ENCODE measurements at places on chromosomes 2 and 18. TPM values are rescaled to one million over a fixed set of nuclear protein-coding genes. Genes with fewer than 3 reads are reported as not detected.
A peak's percentile ranks its signal among the peaks of the same experiment; 100 is the strongest.

GRCh38 chr2:230181195-230181594 lies 38.6 kb downstream of the SP110 start:
- no peak for DNase-seq

DNA sequence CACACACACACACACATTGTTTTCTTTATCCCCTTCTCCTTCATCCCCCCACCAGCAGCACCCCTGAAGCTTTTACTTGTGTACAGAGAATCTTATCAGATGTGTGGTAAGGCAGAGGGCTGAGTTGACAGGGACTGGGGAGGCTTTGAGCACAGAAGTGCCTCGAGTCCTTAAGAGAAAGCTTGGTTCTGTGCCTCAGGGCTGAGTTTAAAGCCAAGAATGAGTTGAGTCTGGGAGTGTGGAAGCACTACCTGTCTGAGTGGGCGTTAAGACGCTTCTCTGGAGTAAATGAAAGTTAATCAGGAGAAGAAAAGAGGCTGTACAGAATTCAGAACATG lies 2.7 kb downstream of the ID2 start:
- DNase-seq: no peak

Gene CFC1
- 0.66 TPM for total RNA-seq

- no peak for DNase-seq
Observed at GRCh38 chr18:22167091-22167470, 2.3 kb upstream of the GATA6 start.

Gene TMEM178A
- total RNA-seq: 59.7 TPM

GRCh38 chr2:183079139-183079775 lies 710 bp downstream of the DUSP19 start:
- no peak for DNase-seq

DNA sequence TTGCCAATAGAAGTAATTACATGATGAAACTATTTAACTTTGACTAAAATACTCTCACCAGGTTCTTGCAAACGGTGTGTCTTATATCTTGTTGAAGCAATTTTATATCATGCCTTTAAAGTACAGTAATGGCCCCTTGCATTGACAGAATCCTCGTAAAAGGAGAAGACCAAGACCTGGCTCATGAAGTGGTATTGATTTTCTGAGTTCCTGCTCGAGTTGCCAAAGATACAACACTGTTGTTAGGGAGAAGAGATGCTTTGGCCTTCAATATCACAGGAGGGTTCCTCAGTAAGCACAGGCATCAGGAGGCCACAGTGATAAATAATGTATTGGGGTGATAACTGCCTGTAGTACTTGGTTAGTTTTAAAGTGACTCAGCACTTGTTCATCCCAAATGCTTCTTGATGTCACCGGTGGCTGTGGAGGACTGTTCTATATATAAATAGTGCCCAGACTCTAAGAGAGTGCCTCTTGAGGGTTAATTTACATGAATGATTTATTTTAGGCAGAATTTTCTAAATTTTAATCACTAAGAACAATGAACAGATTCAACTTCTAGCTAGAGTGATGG lies 571.7 kb upstream of the FANCL start:
- no peak for DNase-seq

Gene L3MBTL4
- 40.5 TPM for total RNA-seq

Gene SERPINB8
- total RNA-seq: 5.2 TPM

GRCh38 chr2:163264341-163264740 lies 425.8 kb upstream of the KCNH7 start:
- DNase-seq: no peak

- no peak for DNase-seq
Observed at GRCh38 chr18:72828601-72829000, 39.2 kb downstream of the NETO1 start.

Gene CXCR1
- total RNA-seq: not detected

GRCh38 chr2:15672961-15673918 lies 81.6 kb downstream of the DDX1 start:
- no peak for DNase-seq

- DNase-seq: no peak
Observed at GRCh38 chr18:13892098-13892497, 23.2 kb downstream of the MC2R start.

Gene FOXI3
- total RNA-seq: not detected

Gene ITGA6
- 45.3 TPM for total RNA-seq

GRCh38 chr2:67840460-67841068 lies 222.2 kb downstream of the C1D start:
- peak; percentile 59 for DNase-seq

- no peak for DNase-seq
Observed at GRCh38 chr2:1032030-1032429, 81.4 kb downstream of the SNTG2 start.

DNA sequence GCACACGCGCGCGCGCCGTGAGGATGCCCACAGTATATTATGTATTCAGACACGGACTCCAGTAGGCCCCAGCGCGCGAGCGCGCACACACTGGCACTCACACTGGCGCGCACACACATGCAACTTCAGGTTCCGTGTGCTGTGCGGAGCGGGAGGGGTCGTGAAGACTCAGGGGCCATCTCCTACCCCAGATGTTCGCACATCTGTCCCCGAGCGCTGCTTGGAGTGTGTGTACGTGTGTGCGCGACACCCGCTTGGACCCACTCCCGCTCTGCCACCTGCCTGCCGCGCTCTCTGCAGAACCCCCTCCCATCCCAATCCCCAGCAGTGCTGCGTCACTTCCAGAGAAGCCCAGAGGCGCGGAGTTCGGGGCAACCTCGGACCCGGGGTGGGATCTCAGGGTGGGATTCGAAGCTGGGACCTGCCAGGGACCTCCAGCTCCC lies 2.6 kb downstream of the NRP2 start:
- DNase-seq: peak; percentile 62

GRCh38 chr2:11995456-11995855 lies 249.0 kb downstream of the LPIN1 start:
- DNase-seq: no peak

DNA sequence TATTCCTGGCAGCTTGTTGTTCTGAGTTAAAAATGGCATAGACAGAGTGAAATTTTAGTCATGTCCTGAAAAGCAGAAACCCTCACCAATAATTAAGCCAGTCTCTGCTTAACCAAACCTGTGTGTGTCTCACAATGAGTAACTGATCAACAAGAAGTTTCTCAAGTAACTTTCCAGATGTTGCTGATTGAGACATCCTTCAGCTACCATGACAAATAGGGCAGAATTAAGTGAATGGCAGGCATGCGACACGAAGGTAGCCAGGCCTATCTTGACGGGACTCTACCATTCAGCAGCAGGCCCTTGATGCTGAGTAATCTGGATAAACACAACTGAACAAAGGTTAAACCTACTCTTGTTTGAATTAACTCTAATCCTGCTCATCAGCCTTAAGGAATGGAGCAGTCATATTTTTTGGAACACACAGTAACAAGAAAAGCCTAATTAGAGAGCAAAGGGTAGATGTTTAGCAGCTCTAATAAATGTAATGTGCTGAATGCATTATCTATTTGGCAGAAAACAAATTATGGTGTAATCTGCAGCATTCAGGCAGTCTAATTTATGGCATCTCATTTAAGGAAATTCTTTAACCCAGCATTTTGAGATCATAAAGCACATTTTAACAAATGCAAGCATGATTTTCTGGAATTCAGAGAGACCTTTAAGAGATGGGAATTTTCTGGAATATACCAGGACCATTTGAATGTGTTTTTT lies 159.5 kb upstream of the EPHA4 start:
- no peak for DNase-seq

DNA sequence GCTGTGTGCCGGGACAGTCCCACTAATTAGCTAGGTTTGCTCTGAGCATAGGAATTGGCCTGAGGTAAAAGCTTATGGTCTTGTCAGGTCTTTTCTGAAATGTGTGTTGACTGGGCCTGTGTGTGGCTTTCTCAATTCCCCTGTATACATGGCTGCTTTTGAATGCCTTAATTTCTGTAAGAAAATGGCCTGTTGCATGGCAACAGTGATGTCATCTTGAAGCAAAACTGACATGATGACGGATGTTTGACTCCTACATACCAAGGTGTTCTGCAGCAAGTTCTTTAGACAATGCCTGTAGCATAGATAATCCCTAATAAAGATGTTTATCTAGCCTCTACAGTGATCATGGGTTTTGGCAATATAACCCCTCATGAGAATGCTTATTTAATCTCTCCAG lies 198.5 kb downstream of the OTX1 start:
- no peak for DNase-seq

- DNase-seq: no peak
Observed at GRCh38 chr18:26255695-26256622, 29.7 kb downstream of the TAF4B start.

DNA sequence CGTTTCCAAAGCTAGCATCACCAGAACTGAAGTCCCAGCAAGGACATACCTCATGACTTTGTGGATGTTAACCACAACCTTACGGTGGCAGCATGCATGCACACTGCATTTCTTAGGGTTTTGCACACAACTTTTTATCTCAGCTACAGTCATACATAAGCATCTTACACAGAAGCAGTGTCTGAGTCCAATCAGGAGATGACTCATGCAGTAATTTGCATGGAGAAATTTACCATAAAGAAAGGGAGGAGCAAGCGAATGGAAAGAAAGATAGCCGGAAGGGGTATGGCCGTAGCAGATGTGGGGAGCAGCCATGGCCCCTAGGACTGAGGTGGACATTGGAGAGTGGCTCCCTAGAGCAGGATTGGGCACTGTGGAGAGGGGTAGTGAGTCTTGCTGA lies 522.5 kb downstream of the GALR1 start:
- DNase-seq: no peak

DNA sequence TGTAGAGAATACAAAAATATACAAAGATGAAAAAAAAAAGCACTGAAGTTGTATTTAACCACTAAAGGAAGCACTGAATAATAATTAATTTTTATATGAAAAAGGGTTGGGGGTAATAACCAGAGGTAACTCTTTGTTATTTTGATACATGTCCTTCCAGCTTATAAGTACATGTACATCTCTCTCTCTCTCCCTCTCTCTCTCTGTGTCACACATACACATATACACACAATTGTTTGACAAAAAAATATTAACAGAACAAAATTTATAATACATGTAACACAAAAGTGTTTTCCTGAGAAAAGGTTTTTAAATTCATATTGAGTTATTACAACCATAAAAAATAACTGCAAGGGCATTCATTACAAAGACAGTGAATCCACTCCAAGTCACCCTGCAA lies 4.6 kb downstream of the WIPF1 start:
- no peak for DNase-seq

- DNase-seq: no peak
Observed at GRCh38 chr2:240819126-240819857, 727 bp downstream of the KIF1A start.

Gene CFAP65
- total RNA-seq: 2.3 TPM

Gene UGT1A9
- not detected for total RNA-seq

DNA sequence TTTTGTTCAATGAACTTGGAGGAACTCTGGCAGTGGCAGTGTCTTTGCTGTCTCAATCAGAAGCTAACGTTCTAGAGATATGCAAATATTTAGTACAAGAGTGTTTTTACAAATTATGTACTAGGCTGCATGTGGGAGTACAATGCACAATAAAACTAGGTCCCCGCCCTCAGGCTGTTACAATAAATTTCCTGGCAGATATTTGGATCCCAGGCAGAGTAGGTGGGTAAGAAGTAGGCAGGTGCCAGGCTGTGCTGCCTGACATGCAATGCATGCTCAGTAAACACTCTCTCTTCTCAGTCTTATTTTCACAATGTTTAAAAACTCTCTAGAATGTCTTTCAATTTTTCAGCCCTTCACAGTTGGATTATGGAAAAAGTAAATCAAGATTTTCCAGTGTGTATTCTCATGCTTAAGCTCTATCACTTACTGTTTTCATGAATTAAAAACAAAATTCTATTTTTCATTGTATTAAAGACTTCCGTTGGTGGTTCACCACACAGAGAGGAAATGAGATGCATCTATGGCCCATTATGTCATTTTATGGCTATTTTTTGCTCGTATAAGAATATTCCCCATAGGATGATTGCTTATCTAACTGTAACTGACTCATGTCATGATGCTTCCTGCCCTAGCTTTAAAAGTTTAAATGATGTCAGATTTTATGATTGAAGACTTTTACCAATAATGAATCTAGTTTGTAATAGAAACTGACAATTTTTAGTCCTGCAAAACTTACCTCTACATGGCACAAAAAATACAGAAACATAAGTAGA lies 346.1 kb downstream of the RND3 start:
- no peak for DNase-seq

DNA sequence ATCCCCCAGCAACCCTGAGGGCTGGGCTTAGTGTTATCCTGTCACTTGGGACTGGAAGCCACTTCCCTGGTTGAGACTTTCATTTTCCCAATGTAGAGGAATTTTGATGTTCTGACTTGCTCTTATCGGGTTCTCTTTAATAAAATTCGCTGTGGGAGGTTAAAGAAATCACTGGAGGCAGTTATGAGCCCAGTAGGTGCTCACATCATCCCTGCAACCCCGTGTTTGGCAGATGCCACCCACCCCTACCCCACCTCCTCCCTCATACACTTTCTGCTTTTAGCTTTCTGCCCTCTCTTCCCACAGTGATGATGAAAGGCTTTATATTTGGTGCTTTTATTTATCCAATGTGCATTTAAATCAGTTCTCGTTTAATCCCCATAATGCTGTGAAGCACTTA lies 106.6 kb downstream of the MAPK4 start:
- no peak for DNase-seq

Gene SNTG2
- 2.4 TPM for total RNA-seq

Gene MLPH
- 1.8 TPM for total RNA-seq

GRCh38 chr2:152508446-152508845 lies 173.5 kb downstream of the FMNL2 start:
- DNase-seq: no peak

- no peak for DNase-seq
Observed at GRCh38 chr2:56127463-56128152, 56.2 kb upstream of the CCDC85A start.

Gene SP140
- total RNA-seq: 5.4 TPM

DNA sequence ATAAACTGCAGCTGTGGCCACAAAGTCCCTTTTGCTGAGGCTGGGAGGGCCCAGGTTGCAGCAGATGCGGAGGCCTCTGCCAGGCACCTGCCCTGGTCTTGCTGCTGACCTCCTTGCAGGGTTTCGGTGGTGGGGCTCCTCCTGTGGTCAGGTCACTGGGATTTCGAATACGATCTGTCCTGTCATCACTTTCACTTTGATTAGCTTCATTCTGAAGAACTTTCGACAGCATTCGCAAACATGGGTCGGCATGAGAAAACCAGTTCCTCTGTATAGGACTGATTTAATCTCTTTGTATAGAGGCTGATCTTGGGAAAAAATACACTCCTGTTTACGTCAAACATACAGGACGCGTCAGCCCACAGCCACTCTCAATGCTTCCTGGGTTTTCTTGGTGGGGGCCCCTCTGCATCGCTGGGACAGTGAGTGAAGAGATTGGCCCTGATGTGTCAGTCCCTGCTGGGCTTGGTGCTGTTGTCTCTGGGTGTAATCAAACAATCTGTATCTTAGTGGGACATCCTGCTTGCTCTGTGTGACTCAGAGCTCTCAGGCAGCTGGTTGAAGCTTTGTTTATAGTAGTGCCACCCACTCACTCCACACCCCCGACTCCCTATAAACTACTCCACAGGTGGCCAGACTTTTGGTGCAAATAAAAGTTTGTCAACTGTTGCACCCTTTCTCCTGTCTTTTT lies 209.4 kb upstream of the CXCR4 start:
- DNase-seq: no peak

Data from dorsolateral prefrontal cortex (tissue), 122 donors.